ENCODE measurements at places on chromosomes 12 and 14. TPM values are rescaled to one million over a fixed set of nuclear protein-coding genes. Genes with fewer than 3 reads are reported as not detected.

DPF3 gene
- 0.06 TPM for total RNA-seq

PRH2 gene
- not detected for total RNA-seq

CARMIL3 gene
- 0.75 TPM for total RNA-seq

OR4E2 gene
- total RNA-seq = not detected

NYNRIN gene
- total RNA-seq = 0.26 TPM

IQSEC3 gene
- total RNA-seq = not detected

KCNH3 gene
- total RNA-seq = 1.2 TPM

PRB4 gene
- total RNA-seq = not detected

HCAR1 gene
- total RNA-seq = not detected

TGM1 gene
- 1.0 TPM for total RNA-seq
